ENCODE measurements at places on chromosomes 2 and 18.

DNA sequence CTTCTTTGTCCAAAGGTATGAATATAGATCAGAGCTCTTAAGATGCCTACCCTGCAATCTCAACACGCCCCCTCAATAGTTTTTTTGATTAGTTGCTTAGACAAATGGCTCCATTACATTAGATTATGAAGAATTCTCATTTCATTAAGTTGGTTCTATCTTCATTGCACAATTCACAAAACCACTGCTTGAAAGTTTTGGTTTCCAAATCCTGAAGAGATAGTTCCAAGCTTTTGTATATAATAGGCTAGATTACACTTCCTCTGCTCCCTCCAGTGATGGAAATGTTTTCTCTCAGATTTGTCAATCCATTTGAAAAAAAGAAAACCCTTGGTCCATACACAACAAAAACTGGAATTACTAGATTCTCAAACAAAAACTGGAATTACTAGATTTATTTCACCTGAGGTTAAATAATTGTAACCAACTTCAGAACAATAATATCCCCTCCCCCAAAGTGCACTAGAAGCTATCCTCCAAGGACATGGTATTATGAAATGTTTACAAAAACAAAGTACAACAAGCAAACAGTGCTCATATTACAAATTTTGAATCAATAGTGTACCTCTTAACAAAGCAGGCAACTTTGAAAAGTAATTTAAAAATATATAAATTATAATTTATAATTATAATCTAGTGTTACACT, 6.8 kb upstream of the TLK1 start:
- no peak for DNase-seq

DNA sequence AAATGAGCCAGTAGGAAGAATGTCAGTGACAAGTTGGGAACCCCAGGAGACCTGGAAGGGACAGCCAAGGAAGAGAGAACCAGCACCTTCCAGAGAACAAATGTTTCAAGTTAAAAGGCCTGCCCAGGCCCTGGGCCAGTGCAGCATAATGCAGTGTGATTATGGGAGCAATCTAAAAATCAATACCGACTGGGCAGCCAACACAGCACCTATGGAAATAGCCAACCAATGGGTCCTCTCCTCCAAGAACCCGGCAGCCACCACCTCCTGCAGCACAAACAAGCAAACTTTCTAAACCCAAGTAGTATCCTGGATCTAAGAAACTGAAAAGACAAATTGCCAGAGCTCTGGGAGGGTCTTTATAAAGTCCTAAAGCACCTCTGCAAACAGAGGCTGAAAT, 71.7 kb downstream of the CLHC1 start:
- no peak for DNase-seq

- no peak for DNase-seq
Observed at GRCh38 chr2:212901604-212902275, 249.7 kb downstream of the IKZF2 start.

DNA sequence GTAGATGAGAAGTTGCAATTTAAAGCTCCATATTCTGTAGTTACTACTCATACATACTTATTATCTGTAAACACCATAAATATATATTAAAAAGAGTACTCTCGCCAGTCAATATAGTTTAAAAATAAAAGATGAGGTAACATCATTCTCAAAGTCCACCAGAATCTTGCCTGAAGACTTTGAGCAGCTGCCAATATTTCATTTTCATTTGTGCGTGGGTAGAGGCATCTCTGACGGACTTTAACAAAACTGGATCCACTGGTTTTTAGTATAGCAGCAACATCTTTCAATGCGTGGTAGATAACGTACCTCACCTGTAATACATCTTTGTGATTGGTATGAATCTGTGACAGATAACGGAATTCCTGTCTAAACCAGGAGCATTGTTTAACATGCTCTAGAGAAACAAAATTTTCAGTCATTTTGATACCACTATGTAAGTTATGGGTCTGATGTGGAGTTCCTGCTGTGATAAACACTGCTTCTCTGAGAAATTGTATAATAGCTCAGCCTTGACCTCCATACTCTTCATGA, 45.0 kb downstream of the WDR75 start:
- DNase-seq, result no peak

DNA sequence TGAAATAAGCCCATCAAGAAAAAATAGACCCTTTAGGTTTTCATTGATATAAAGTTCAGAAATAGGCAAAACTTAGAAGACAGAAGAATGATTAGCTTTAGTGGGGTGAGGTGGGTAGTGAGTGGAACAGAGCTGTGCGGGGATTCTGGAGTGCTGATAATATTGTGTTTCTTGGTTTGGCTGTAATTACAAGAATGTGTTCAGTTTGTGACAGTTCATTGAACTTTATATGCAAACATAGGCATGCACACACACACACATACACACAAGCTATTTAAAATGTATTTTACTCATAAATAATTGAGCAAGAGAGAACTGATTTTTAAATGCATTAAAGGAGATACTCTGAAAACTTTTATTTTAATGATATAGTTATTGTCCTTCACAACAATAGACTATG, 17.1 kb downstream of the ARHGAP15 start:
- no peak for DNase-seq

- DNase-seq, result no peak
Observed at GRCh38 chr2:80169811-80170594, 134.5 kb downstream of the LRRTM1 start.

DNA sequence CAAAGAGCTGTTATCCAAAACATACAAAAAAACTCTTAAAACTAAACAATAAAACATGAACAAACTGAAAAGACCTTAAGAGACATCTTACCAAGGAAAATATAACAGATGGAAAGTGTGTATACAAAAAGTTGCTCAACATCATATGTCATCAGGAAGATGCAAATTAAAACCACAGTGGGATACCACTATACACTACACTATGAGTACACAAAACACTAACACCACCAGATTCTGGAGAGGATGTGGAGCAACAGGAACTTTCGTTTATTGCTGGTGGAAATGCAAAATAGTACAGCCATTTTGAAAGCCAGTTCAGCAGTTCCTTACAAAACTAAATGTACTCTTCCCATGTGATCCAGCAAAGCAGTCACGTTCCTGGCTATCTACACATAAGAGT, 221.4 kb downstream of the CMPK2 start:
- DNase-seq, result no peak

GRCh38 chr18:3869848-3870247, 419.9 kb downstream of the TGIF1 start:
- peak; percentile 37 for DNase-seq

GRCh38 chr2:64651590-64651989, 2.1 kb downstream of the SERTAD2 start:
- no peak for DNase-seq

DNA sequence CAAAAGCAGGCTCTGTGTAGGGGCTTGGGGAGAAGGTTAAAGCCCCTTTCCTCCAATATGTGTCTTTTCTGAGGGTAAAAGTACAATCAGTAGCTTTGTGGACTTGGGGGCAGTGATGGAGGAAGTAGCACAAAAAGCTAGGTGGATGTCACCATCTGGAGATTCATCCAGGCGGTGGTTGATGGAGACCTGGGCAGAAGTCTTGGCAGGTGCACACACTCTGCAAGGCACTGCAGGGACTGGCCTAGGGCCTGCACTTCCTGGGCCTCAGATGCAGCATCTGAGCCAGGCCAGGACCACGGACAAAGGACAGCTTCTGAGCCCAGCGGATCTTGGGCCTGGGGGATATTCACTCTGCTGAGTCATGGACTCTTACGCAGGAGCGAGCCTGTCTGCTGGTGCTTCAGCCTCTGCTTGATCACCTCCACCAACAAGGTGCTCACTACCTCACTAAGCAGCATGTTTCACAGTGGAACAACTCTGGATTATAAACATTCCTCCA, 391.1 kb downstream of the TNS1 start:
- no peak for DNase-seq

- DNase-seq, result no peak
Observed at GRCh38 chr2:60148716-60149115, 404.7 kb downstream of the BCL11A start.

GRCh38 chr2:141778315-141778835, 352.4 kb downstream of the LRP1B start:
- DNase-seq, result no peak

DNA sequence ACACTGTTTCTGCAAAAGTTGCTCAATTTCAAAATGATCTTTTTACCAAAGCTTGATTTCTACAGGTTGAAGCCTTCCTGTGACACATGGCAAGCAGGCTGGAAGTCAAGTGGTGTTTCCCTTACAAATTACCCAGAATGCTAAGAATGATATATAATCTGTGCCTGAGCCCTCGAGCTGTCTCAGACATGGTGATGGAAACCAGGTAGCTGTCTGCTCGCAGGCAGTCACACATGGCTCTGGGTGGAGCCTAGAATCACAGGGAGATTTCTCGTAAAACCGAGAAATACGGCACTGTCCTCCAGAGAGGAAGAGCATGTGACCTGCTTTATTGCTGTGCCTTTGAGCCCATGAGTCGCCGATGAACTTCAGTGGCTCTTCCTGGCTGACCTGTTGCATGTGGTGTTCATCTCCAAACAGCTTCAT, 392.9 kb downstream of the ZNF521 start:
- no peak for DNase-seq

DNA sequence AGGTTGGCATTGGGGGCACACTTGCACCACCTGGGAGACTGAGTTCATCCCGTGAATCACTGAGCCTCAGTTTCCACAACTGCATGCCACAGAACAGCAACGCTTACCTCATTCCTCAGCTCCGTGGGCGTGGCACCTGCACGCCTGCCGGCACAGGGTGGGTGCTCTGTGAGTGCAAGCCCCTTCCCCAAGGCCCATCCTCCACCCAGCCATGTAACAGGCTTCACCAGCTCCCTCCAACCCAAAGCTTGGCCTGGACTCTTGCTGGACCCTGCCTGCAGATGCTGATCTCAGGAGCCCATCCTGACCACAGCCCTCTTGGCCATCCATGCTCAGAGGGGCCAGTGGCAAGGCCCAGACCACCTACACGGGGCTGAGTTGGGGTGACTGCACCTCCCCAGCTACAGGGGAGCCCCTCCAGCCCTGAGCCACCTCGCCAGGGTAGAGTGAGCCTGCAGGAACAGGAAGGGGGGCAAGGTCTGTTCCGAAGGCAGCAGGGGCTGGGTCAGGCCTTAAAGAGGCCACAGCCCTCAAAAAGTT, 1.8 kb downstream of the PRLH start:
- no peak for DNase-seq

DNA sequence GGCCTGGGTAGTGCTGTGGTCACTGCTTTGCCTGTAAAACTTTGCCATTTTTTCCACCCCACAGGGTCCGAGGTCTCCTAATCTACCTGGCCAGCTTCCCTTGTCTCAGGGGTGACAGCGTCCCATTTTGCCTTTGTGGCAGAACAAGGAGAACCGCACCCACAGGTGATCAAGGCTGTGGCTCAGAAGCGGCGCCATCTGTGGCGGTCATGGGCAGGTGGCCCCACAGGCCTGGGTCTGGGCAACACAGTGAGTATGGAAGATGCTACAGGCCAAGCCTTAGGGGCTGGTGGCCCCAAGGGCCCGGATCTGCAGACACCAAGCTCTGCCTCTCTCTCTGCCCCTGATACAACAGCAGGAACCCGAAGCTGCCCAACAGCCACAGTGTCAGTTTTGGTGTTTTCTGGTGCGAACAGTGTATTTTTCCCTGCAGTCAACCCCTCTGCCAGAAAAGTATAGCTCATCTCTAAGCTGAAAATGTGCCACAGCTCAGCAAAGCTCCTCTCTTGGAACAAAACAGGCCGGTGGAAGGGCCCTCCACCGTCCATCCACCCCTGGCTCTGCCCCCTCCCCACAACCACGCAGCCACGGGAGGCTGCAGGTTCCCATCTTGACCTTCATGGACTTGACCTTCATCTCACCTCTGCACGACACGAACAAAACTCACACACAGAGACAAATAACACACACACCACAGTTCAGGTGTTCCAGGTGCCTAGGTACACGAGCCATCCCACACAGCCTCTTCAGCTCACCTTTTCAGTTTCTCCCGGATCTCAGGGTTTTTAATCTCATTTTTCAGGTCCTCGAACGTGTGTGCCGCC, 96.7 kb downstream of the PXDN start:
- DNase-seq, result no peak

DNA sequence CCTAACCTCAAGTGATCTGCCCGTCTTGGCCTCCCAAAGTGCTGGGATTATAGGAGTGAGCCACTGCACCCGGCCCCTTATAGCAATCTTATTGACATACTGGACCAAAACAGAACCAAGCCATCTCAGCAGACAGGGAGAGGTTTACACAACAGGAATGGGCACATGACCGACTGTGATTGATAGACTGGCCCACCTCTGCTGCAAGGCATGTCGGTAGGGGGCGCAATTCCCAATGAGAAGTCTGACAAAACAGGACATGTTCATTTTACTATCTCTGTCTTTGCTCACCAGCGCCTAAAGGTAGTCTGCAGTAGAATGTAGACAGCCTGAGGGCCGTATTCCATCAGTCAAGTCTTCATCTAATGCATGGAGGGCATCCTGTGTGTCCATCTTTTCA, 2.0 kb downstream of the LYPD6B start:
- DNase-seq, result no peak

GRCh38 chr2:17515652-17516051, 2.6 kb downstream of the RAD51AP2 start:
- DNase-seq, result no peak

DNA sequence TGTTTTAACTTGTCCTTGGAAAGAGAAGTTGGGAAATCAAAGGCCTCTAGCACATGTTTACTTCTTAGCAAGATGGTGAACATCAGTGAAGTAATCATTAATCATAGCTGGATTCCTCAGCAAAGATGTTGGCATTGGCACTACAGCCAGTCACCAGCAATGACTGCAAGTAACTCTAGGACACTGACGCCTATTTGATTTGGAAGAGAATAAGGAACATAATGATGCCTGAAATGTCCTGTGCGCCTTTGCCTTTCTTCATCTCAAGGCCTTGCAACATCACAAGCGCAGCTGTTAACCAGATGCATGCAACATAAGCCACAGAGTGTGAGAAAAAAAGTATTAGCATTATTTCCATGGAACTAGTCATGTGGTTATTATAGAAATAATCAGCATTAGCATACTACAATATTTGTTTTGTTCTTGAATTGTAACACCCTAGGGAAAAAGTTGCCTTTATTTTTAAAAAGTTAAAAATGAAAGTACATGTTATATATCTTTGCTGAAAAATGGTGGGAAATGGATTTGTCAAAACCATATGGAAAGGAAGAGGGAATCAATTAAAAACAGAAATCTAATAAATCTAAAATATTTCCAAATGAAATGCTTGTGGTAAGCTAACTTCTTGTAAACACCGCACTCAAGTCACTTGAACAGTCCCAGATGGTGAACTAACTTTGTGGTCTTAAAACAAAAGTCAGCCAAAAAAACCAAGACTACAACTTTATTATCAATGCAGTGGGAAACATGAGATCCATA, 55.6 kb downstream of the THADA start:
- DNase-seq, result no peak

GRCh38 chr2:48529676-48530032, 300 bp upstream of the STON1 start:
- DNase-seq, result no peak

DNA sequence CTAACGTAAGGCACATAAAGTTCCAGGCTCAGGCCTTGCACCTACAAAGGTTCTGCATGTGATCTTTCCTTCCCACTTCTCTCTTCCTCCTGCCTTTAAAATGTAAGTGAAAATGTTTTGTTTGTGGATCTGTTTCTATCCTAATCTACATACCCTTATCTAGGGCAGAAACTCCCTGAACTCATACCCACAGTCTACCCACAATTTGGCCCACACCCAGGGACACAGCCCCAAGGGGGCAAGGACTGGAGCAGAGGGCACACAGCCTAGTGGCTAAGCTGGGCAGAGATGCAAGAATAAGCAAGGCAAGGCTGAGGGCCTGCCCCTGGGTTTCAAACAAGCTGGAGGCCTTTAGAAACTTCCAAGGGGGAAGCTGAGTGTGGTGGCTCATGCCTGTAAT, 71.0 kb downstream of the HS1BP3 start:
- no peak for DNase-seq

GRCh38 chr2:1591461-1591770, 152.9 kb downstream of the PXDN start:
- no peak for DNase-seq
